ENCODE measurements at places on chromosomes 12 and 14. TPM values are rescaled to one million over a fixed set of nuclear protein-coding genes. Genes with fewer than 3 reads are reported as not detected.

- H3K4me3 ChIP-seq: no peak overlapping the region
- no peaks in the 10 kb centered on the region for H3K4me1 ChIP-seq
- H3K27me3 ChIP-seq: no peaks in the 10 kb centered on the region
- H3K27ac ChIP-seq: no peak overlapping the region
- DNase-seq: no peak
- H3K36me3 ChIP-seq: no peaks in the 10 kb centered on the region
Observed at GRCh38 chr12:1622406-1622805, 6.6 kb upstream of the WNT5B start.

DNA sequence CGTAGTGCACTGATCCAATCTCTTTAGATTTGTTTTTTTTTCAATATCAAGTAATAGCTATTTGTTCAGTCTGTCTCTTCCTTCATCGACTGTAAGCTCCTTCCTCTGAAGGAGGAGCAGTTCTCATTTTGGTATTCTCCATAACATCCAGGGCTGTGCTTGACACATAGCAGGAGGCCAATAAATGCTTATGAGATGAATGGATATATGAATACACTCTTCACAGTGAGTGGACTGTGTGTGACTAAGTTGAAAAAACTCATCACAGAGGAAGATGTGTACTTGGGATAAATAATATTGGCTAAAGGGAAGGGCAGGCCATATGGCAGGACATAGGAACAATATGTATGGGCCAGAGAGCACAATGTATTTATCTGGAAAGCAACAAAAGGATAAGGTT lies 205.3 kb upstream of the PRICKLE1 start:
- H3K36me3 ChIP-seq: no peaks in the 10 kb centered on the region
- no peak for DNase-seq
- no peaks in the 10 kb centered on the region for H3K4me1 ChIP-seq

GRCh38 chr12:108349278-108349688 lies 10.2 kb upstream of the CMKLR1 start:
- no peak overlapping the region for H3K27ac ChIP-seq
- no peaks in the 10 kb centered on the region for H3K27me3 ChIP-seq
- DNase-seq: no peak

DNA sequence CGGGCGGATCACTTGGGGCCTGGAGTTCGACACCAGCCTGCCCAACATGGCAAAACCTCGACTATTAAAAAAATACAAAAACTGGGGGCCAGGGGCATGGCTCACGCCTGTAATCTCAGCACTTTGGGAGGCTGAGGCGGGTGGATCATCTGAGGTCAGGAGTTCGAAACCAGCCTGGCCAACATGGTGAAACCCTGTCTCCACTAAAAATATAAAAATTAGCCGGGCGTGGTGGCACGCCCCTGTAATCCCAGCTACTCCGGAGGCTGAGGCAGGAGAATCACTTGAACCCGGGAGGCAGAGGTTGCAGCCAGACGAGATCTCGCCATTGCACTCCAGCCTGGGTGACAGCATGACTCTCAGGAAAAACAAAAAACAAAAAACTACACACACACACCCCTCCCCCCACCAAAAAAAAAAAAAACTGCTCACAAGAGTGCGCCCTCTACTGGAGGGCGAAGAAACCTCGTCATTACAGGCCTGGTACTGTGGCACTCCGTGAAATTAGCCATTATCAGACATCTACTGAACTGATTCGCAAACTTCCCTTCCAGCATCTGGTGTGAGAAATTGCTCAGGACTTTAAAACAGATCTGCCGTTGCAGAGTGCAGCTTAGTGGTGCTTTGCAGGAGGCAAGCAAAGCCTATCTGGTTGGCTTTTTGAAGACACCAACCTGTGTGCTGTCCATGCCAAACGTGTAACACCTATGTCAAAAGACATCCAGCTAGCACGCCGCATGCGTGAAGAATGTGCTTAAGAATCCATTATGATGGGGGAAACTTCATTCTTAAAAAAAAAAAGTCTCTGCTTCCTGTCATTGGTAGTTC lies 7.7 kb downstream of the PPP1R3E start:
- H3K4me3 ChIP-seq: no peak overlapping the region
- H3K27ac ChIP-seq: no peak overlapping the region
- H3K27me3 ChIP-seq: no peaks in the 10 kb centered on the region
- DNase-seq: peak; percentile 41
- H3K36me3 ChIP-seq: peaks cover 5% of the 10 kb centered on the region

DNA sequence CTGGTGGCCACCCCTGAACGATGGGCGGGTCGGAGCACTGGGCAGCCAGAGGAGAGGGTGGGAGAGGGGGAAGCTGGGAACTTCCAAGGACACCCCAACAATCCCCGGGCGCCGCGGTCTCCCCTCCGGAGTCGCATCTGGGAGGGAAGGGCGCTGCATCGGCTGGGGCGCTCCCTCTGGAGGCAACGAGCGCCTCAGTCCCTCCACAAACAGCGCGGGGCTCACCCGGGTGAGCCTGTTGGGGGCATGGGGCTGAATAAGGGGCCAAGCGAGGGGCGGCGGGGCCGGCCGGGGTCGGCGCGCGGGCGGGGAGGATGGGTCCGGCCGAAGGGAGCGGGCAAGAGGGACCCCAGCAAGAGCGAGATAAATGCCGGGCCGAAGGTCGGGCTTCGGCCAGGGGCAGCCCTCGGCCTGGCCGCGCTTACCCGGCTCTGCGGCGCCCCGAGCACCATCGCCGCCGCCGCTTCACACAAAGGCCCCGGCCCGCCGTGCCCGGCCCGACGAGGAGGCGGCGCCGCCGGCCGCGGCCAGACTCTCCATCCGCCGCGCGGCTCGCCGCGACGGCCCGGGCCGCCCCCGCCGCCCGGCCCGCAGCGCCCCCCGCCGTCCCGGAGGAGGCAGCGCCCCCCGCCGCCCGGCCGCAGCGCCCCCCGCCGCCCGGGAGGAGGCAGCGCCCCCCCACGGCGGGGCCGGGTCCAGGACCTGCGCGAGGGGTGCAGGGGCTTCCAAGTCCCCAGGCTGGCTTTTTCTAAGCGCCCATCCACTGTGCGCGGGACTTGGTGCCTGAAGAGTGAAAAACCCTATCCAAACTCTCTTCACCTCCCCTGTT lies at the start of gene ZBTB39:
Gene ZBTB39 (minus strand): TSS at position 567 of the 829 bp plus-strand sequence. CDS start 1,629 bp downstream, outside the sequence.
- DNase-seq: peak; percentile 63
- H3K27me3 ChIP-seq: no peaks in the 10 kb centered on the region
- H3K36me3 ChIP-seq: peaks cover 22% of the 10 kb centered on the region

GRCh38 chr14:38098074-38098836 lies 109.4 kb upstream of the SSTR1 start:
- no peak for DNase-seq
- no peaks in the 10 kb centered on the region for H3K4me1 ChIP-seq
- no peaks in the 10 kb centered on the region for H3K36me3 ChIP-seq

DNA sequence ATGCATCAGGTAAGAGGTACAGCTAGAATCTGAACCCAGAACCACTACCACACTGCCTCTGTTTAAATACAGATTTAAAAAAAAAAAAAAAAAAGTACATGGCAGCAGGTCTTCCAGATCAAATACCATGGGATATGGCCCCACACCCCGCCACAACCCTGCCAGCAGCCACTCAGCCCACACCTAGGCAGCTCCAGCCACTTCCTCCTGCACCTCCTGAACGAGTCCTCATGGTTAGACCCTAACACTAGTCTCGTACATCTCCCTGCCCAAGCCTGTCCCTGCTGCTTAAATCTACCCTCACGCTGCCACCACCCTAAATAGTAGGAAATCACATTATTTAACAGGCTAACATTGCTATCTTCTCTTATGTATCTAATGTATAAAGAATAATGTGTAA lies 12.6 kb downstream of the SETD3 start:
- H3K4me3 ChIP-seq: no peak overlapping the region
- H3K27me3 ChIP-seq: no peaks in the 10 kb centered on the region
- no peak for DNase-seq
- H3K36me3 ChIP-seq: peaks cover 18% of the 10 kb centered on the region
- no peak overlapping the region for H3K27ac ChIP-seq

DNA sequence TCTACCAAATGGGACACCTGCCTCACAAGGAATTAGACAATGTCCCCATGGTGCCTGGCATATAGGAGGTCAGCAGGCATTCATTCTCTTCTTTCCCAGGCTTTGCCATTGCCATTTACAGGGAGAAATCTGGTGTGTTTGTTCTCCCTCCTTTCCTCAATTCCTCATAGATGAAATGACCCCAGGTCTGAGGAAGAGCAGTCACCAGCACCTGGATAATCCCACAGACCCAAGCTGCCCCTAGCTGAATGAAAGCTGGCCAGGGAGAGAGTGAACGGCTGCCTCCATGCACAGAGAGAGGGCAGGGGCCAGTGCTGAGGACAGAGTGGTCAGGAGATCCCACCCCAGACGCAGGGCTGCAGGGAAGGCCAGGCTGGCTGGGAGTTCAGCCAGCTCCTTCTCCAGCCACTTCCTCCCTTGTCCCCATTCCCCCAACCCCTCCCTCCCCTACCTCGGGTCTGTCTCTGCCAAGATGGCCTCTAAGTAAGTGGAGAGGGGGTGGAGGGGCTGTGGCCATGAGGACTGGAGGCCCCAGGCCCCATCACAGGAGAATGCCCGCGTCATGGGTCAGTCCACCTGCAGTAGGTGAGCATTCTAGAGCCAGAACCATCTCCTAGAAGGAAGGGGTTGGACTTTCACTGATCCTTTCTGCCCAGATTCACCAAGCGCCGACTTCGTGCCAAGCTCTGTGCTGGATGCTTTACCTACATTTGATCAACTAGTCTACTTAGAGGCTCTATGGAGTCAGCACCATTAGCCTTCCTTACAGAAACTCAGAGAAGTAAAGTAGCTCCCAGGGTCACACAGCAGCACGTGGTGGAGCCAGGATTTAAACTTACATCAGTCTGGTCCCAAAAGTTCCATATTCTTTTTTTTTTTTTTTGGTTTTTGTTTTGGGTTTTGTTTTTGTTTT lies 2.0 kb upstream of the KRT4 start:
- DNase-seq: no peak
- H3K27ac ChIP-seq: no peak overlapping the region
- H3K4me1 ChIP-seq: peaks cover 14% of the 10 kb centered on the region
- H3K36me3 ChIP-seq: no peaks in the 10 kb centered on the region
- no peaks in the 10 kb centered on the region for H3K27me3 ChIP-seq
- H3K4me3 ChIP-seq: no peak overlapping the region

GRCh38 chr12:57173683-57174082 lies 26.3 kb upstream of the LRP1-AS start:
- H3K36me3 ChIP-seq: no peaks in the 10 kb centered on the region
- no peak overlapping the region for H3K27ac ChIP-seq
- no peak overlapping the region for H3K4me3 ChIP-seq

Gene NTF3
- total RNA-seq: not detected

Gene ACRBP
- 1.8 TPM for total RNA-seq

Gene KIF5A
- 2.1 TPM for total RNA-seq

Gene MYL2
- not detected for total RNA-seq

Measured in CD8-positive, alpha-beta memory T cell (primary cell).